Stimulated activated CD8-positive, alpha-beta memory T cell treated with anti-CD3 and anti-CD28 coated beads, Interleukin-7, amount 100 ng/mL, for 24 hours (primary cell): ENCODE measurements at places on chromosomes 13 and 19.

- no peak for DNase-seq
Measured at GRCh38 chr13:23513455-23513854, 56.8 kb upstream of the TNFRSF19 start.

DNA sequence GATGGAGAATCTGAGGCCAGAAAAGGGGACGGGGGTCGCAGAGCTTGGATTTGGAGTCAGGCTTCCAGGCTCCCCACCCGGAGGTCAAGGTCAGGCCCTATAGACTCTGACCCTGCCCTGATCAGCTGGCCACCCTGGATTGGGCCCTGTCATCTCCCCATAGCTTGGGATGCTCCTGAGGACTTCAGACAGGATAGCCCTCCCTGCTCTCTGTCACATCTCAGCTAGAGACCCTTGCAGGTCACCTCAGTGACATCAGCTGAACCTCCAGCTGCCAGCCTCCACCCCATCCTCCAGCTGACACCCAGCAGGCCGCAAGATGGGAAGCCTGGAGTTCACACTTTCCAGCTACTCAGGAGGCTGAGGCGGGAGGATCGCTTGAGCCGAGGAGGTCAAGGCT is 2.8 kb upstream of the TPM4 start:
- no peak for DNase-seq

GRCh38 chr13:33079960-33080359 is 63.7 kb downstream of the KL start:
- DNase-seq: no peak

GRCh38 chr13:67416047-67416925 is 186.2 kb upstream of the PCDH9 start:
- no peak for DNase-seq

DNA sequence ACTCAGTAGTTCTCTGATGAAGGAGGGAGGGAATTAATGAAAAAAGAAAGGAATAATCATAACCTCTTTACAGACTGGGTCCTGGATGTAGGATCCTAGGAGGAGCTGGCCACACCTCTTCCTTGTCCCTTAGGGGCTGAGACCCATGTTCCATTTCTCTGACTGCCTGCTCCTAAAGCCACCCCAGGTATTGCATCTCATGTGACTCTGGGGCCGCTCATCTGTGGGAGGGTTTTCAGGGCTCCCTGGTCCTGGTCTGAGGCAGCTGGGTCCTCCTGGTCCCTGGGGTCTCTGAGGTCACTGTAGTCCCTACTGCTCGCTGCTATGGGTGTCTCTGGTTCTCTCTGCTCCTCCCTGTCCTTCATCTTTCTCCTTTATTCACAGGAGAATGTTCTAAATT is 2.9 kb downstream of the CEACAM21 start:
- no peak for DNase-seq

GRCh38 chr13:52599037-52599847 is 43.0 kb upstream of the HNRNPA1L2 start:
- DNase-seq: no peak

DNA sequence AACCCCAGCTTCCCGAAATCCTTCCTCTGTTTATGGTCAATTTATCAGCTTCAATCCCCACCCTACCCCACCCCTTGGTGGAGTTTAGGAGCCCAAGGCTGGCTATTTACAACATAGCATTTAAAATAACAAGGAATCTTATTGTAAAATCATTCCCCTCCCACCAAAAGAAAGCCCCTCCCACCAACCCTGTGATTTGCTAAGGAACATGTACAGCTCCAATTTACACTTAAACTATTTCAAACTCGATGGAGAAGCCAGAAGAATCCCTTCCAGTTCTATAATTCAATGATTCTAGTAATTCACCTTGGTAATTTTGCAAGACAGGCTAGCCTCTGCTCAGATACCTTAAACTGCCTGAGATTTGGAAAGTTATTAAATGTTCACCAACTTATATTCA is 3.0 kb downstream of the LATS2 start:
- DNase-seq: no peak

DNA sequence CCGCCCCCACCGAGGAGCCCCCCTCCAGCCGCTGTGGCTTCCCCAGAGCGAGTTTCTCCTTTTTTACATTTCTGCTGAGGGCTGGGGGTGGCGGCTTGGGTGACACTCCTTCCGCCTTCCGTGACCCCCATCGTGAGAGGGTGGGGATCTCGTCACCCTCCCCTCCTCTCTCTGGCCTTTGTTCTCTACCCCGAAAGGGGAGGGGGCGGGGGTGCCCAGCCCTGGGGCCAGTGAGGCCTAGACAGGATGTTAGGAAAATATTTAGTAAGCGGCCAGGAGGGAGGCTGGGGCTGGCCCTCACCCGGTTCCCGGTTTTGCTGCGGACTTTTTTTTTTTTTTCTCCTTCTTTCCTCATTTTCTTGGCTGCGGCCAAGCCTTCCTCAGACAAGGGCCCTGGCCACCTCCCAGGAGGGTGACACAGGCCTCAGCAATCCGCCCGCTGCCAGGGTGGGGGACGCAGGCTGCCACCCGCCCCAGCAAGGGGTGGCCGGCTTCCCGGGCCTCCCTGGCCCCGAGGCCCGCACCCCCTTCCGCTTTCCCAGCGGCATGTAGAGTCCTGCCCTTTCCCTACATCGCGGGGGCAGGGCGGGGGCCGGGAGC is 3.9 kb downstream of the MIDN start:
- no peak for DNase-seq

DNA sequence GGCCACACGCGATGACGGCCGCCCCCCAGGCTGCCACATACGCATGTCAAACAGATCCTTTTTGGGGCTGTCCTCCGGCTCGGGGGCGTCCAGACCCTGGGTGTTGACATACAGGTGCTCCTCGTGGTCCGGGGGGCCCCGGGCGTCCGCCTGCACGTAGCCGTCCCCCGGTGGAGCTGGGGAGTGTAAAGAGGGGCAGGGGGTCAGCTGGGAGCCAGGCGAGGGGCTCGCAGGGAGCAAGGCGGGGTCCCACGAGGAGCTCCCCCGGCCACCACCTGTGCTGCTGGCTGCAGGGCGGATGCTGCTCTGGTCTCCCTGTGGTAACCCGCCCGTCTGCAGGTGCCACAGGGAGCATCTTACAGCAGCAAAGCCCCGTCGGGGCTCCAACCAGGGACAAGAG is 16.1 kb upstream of the C2CD4C start:
- no peak for DNase-seq

GRCh38 chr19:38932425-38933179 is 1.9 kb downstream of the MRPS12 start:
- DNase-seq: no peak

- peak; percentile 44 for DNase-seq
Measured at GRCh38 chr19:46009530-46010510, 13.0 kb downstream of the PGLYRP1 start.

- DNase-seq: no peak
Measured at GRCh38 chr13:111970494-111971141, 96.3 kb upstream of the SOX1 start.

GRCh38 chr13:27619093-27619727 is 1.1 kb downstream of the LNX2 start:
- no peak for DNase-seq

DNA sequence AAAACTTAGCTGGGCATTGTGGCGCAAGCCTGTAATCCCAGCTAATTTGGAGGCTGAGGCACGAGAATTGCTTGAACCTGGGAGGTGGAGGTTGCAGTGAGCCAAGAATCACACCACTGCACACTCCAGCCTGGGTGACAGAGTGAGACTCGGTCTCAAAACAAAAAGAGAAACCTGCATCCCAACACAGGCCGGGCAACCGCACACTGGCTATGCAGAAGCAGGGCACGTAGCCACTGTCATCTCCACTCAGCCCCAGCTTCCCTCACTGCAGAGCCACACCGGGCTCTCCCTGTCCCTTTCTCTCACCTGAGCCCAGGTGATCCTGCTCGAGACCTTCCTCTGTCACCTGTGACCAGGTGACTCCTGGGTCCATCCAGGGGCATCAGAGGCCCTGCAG is 11.7 kb downstream of the ELL start:
- DNase-seq: no peak
